ENCODE measurements at places on chromosomes 3 and 15.

DNA sequence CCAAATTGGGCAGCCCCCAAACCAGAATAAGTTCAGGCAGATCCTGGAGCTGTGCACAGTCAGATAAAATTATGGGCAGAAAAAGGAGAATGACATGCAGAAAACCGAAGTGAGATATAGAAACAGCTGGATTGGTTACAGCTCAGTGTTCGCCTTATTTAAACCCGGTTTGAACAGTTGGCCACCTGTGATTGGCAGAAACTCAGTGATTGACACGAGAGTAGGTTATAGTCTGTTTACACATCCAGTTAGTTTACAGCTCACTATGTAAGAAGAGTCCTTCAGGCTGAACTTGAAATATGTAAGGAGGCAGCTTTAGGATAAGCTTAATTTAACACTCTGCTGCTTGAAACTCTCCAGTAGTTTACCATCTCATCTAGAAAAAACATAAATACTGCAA is 271.6 kb upstream of the ARRDC4 start:
- no peak for DNase-seq

DNA sequence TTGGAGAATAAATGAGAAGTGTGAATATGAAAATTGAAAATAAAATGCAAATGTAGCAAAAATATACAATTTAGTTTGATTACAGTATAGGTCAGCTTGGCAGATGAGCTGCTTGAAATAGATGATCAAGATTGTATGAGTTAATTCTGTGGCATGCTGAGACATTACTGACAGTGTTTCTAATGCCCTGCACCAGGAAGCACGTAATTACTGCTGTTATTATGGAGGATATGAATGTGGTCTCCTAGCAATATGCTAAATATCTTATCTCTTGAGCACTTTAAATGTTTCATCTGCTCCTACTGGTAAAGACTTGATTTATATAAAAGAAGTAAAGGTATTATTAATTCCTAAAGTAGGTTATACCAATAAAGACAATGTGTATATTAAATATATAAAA is 1015.5 kb downstream of the PLOD2 start:
- DNase-seq: no peak

DNA sequence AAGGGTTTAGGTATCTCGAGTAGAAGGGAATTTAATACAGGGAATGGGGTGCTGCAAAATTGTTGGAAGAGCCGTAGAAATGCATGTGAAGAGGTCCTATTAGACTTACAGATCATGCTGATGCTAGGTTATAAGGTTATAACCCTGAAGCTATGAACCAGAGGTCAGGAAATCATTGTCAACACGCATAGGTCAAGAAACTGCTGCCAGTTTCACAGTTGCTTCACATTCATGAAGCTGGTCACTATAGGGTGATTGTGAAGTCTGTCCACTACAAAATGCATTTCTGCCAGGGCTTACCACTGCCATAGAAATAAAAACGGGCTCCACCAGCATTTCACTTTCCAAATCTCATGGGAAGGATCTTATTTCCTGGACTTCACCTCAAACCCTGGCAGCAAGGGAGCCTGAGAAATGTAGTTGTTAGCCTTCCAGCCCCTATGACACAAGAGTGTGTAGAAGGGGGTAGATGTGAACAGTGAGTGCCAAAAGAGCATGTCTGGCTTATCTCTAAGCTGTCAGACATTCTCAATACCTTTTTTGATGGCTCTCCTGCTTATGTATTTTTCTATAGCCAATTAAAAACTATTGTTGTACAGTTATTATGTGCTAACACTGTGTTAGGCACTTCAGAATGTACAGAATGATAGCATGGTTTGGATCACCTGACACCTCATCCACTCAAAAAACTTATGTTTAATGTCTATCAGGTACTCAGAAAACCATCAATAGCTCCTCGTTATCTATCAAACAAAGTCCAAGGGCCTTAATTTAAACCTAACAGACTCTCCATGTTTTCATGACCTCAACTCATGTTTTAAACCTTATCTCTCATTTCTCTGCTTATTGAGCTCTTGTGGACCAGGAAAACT is 148.3 kb upstream of the TSC22D2 start:
- no peak for DNase-seq

DNA sequence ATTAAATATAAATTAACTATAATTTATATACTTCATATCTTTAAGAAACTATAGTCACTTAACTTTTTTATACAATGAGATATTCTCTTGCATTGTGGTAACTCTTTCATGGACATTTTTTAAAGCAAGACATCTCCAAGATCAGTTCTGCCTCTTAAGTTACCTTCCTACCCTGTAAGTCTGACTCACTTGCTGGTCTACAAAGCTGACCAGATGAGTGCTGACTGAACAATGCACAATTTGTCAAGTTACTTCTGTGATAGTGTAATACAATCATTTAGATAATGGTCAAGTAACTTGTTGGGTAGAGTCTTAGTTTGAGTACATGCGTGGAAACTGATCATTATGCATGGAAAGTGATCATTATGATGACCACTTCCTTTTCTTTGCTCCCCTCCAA is 145.9 kb downstream of the MEIS2 start:
- DNase-seq: no peak

- no peak for DNase-seq
These were observed 100.8 kb downstream of the STAC start for GRCh38 chr3:36480911-36481648.

DNA sequence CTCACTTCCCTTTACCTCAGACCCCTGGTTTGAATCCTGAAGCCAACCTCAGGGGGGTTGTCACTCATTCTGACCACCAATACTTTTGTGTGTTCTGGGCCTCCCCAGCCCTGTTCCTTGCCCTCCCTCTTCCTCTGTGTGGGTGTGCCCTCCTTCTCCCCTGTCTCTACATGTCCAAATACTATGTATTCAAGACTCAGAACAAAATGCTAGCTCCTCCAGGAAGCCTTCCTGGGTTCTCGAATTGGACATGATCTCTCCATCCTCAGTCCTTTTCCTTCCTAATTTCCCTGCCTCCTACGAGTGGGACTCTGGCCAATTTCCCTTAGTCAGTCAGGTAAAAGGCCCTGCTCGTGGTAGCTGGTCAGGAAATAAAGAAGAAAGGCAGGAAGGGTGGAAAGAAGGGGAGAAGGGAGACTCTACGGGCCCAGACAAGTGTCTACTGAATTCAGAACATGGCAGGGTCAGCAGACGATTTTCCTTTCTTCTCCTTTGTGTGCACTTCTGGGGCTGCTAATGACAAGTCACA is 79.7 kb downstream of the BDH1 start:
- no peak for DNase-seq

DNA sequence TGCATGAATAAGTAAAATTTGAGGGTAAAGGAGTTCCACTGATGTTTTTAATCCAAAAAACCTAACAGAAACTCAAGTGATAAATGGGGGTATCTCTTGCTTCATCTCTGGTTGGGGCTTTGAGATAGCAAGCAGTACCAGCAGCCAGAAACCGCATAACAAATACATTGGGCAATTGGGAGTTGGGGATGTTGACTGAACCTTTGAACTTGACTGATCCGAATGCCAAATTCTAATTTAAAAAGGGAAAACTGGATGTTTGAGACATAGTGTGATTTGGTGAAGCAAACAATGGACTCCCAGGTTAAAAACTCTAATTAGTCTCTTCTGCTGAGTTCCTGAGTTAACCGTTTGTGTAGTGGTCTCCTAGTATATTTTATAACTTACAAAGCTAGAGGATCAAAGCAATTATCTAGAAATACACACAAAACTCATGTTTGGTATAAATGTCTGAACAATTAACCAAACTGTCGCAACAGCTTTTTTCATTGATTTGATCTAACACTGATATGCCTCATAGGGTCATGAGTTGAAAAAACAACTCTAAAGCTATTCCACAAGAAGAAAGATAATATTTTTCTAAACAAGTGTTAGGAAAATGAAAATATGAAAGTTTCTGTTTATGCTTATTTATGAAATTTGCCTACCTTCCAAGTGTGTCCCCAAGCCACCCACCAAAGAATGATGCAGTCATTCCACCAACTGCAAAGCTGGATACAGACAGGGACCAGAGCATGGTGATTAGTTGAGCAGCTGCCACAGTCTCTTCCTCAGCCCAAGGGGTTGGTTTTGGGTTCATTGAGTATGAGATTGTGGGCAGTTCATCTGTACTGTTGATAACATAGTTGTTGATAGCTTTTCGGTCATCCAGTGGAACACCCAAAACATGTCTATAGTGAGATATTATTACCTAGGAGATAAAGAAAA is 12.4 kb downstream of the SLC2A2 start:
- DNase-seq: no peak

DNA sequence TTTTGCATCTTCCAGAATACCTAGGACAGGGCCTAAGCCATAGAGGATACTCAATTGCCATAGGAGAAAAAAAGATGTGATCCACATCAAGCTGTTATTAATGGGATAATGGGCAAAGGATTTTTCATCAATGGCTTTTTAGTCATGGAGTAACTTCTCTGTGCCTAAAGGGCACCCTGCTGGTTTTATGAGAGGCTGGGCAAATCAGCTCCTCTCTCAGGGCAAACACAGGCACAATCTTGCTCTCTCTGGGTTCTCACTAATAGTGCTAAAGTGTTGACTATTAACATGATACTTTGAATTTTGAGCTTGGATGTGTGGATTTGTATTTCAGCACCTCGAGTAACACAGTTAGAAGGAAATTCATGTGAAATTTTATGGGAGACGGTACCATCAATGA is 67.6 kb downstream of the GHSR start:
- DNase-seq: no peak

- no peak for DNase-seq
These were observed 108.9 kb upstream of the TRIM42 start for GRCh38 chr3:140568842-140569520.

DNA sequence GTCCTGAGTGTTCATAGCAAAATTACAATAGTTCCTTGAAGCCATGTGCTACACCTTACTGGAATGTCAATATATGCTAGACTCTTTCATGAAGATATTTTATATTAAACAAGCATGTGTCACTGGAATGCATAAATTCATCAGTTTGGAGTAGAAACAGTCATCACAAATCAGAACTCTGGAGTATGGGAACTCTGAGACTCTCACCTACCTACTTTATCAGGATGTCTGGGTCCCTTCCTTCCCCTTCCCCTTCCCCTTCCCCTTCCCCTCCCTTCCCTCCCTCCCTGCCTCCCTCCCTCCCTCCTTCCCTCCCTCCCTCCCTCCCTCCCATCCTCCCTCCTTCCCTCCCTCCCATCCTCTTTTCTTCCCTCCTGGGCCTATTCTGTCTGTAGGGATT is 144.7 kb upstream of the PEX5L start:
- no peak for DNase-seq

- no peak for DNase-seq
These were observed 1039.2 kb downstream of the ROBO1 start for GRCh38 chr3:78728406-78729145.

DNA sequence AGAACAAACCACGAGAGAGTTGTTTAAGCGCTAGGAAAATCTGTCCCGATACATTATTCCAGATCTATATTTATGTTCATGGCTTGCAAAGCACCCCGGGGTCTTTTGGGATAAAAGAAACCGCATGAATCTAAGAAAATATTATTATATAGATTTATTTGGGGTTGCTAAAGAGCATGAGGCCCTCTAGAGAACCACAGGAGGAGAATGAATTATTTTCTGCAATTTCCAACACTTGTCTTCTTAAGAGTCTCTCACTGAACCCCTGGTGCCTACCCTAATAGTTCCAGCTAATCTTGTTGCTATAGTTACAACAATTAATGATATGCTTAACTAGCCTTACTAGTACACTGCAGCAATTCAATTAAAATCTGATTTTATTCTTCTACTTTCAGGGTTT is 79.6 kb downstream of the ARRDC4 start:
- no peak for DNase-seq

GRCh38 chr15:34780725-34781124 is 14.6 kb downstream of the ACTC1 start:
- DNase-seq: no peak

DNA sequence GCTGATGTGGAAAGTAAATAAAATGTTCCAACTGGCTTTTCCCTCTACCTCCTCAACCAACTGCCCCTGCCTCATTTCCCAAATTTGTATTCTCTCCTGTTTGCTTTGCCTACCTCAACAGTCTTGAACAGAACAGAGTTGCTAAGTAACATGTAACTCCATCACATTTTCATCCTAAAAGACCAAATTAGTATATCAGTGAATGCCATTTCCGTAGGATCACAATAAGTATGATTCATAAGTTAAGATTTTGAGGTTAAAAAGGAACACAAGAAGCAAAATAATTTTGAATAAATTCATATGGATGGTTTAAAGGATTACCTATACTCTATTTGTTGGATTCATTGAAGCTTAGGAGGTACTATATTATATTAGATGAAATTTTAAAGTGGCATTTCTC is 154.9 kb downstream of the ECT2 start:
- no peak for DNase-seq

GRCh38 chr3:164190566-164190965 is 887.7 kb downstream of the SI start:
- no peak for DNase-seq

DNA sequence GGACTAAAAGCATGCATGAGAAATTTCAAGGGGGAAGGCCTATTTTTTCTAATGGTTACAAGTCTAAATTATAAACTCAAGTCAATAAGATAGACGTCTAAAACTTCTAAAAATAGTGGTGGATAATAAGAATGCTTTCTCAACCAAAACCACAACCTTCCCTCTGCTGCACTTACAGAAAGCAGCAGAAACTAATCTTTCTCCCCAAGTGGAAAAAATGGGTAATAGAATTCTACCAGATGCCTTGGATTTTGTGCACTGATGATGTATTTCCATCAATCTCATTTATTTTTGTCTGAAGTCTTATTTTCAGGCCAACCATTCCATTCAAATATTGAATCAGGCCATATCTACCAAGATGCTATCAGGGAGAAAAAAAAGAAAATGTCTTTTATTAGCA is 344.7 kb downstream of the NEK10 start:
- no peak for DNase-seq

GRCh38 chr15:82111918-82112317 is 66.1 kb upstream of the MEX3B start:
- DNase-seq: no peak

GRCh38 chr3:107496855-107497254 is 25.9 kb upstream of the BBX start:
- no peak for DNase-seq

DNA sequence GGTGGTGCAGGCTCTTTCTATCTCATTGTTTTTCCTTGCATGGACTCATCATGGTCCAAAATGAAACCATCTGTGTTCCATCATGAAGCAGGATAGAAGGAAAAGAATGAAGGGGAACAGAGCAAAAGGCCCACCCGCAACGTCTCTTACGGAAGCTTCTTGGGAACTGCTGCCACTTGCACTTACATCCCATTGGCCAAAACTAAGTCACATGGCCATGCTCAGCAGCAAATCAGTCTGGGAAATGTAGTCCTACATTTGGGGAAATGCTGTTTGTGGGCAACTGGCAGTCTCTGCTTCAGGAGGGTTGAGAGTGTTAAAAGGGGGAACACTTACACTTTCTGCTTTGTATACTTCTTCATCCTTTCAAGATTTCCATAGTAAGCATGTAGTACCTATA is 191.6 kb downstream of the SV2B start:
- no peak for DNase-seq

GRCh38 chr3:155737844-155738460 is 6.9 kb downstream of the PLCH1 start:
- DNase-seq: no peak
